ENCODE measurements at places on chromosomes 4 and X.

DNA sequence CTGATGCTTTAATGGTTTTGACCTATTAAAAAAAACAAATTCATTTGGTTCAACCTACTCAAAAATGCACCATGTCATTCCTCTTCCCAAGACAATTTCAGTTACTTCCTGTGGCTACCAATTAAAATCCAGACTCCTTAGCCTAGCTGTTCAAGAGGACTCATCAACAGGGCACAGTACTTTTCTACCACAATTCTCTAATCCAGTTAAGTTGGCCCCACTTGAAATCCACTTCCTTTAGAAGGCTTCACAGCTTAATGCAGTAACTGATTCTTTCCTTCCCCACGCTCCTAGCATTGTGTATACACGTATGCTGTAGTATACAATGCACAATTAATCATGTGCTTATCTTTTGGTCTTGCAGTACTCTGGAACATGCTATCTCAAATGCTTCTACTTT lies 129.8 kb downstream of the UGT8 start:
- DNase-seq, result no peak

GRCh38 chrX:11423362-11423818 lies 130.2 kb downstream of the AMELX start:
- no peak for DNase-seq

GRCh38 chrX:124260845-124261244 lies 71.6 kb upstream of the TEX13D start:
- no peak for DNase-seq

DNA sequence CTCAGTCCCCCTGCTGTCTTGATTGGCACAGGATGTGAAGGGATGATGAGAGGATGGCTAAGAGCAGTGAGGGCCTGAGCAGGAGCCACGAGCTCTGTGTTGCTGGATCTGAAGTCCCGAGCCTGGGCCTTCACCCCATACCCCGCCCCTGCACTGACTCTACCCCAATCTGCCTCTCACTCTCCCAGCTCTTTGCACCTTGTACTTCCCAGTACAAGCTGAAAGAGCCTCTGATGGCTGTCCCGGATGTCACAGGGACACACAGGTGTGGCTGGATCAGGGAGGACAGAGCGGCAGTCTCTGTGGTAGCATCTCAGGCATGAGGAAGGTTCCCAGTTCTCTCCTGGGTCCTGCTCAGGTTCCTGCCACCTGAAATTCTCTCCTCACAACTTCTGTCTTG lies 103.6 kb downstream of the CHIC2 start:
- no peak for DNase-seq

DNA sequence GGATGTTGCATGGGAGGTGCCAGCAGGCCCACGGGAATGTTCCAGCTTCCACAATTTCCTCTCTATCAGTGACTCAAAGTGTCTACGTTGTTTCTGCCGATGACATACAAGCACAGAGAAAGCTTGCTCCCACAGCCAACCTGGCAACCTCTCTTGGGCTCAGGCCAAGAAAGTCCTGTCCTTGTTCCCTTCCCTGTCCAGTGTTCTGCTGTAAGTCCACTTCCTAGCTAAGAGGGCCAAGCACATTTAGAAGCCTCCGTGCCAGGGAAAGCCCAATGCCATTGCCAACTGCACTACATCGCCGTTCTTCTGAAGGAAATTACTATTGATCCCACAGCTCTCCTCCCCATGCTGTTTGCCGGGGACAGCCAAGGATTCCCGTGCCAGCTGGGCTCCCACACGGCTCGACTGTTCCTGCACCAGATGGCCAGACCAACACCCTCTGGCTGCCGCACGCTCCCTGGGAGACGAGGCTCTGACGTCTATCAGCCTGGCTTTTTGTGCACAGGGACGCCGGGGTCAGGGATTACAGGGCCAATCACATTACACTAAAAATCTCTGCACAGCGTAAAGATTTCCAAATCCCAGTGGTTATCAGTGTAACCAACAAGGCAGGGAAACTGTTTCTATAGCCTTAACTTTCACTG lies 284.0 kb downstream of the BCOR start:
- DNase-seq, result no peak

GRCh38 chrX:68454476-68455150 lies 21.3 kb upstream of the OPHN1 start:
- no peak for DNase-seq

- DNase-seq, result no peak
Measured at GRCh38 chr4:156109943-156110900, 156.6 kb upstream of the CTSO start.

DNA sequence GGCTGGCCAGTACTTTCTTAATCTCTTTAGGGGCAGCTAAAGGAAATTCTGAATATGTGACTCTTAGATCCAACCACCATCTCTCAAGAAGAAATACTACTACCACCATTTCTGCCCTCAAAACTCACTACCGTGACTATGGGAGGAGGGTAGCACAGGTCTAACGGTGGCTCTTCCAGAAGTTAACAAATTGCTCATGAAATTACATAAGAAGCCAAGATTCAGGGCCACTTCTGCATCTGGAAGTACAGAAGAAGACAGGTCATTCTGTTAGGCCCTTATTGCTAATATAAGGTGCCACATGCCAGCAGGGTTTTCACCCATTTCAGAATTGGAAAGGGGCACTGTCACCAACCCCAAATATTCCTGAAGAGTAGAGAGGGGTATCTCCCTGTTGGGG lies 19.6 kb upstream of the NKRF start:
- no peak for DNase-seq

DNA sequence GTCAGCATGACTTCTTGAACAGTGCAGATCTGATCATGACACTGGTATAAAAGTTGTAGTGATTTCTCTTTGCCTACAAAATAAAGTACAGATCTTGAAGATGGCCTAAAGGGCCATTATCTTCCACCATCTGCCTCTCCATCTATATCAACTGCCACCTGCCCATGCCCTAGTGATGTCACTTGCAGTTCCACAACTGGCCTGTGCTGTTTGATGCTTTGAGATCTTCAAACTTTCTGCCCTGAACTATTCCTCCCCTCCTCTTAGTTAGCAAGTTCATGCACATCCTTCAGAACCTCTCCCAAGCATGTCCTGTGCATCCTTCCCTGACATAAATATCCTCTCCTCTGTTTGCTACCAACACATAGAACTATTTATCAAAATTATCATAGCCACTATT lies 217.0 kb downstream of the SOWAHB start:
- DNase-seq, result no peak

DNA sequence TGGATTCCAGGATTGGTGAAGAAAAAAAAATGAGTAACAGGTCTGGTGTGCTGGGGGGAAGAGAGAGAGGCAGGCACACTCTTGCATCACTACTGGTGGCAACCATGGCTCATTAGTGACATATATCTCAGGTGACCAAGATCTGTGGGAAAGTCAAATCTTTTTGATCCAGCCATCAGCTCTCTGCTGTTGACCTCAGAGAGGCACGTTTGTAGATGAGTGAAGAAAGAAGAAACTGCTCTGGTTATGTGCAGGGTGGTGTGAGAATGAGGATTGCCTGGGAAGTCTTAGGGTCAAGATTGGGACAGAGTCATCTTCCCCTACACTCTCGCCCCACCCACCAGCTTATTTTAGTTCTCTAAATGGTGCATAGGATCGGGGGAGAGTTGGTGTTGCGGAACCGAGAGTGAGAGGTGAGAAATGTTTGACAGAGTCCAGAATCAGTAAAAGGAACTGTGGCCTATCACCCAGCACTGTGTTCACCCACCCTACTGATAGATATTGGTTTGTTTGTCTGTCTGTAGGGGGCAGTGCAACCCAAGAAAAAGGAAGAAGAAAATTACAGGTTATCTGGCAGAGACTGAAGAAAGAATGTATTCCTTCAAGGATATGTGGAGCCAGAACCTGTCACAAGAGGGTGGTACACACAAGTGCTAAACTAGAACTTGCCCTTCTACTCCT lies 21.9 kb downstream of the ARMCX6 start:
- peak; percentile 39 for DNase-seq

DNA sequence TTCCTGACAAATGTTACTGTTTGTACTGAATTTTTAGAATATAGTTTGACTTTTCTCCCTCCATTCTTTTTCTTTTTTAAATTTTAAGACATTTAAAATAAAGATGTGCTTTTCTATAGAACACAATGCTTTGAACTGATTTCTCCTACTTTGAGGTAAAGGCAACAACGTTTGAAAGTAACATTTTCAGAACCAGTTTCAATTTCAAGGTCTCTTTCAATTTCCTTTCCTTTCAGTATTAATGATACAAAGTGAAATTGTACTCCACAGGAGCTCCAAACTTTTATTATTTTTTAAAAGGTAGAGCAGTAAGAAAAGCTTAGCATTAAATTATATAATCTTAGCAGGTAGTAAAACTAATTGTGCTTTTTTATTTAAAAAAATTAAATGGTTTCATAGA lies 54.9 kb downstream of the NDST4 start:
- no peak for DNase-seq

DNA sequence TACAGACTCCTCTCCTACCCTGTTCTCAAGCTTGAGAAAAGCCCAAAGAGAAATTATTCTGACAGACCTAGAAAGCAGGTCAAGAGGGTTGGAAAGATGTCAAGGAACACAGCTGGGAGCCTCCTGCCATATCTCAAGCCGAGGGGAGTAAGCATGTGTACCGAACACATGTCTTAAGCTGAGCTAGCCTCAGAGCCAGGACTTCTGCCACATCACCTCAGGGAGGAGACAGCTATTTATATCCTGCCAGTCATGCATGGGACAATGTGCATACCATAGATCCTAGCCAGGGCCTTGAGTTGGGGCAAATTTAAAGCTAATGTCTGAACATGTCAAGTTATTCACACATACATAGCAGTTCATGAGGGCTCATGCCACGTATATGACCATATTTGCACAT lies 11.8 kb downstream of the TMEM31 start:
- no peak for DNase-seq

DNA sequence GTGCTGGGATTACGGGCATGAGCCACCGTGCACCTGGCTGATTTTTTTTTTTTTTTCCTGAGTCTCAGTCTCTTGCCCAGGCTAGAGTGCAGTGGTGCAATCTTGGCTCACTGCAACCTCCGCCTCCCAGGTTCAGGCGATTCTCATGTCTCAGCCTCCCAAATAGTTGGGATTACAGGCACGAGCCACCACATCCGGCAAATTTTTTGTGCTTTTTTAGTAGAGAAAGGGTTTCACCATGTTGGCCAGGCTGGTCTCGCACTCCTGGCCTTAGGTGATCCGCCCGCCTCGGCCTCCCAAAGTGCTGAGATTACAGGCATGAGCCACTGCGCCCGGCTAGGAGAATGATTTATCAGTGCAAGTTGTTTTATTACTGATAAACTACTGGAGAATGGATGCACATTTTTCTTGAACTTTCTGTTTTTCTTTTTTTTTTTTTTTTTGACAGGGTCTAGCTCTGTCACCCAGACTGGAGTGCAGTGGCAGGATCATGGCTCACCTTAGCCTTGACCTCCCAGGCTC lies 39.7 kb upstream of the DHRSX start:
- no peak for DNase-seq

DNA sequence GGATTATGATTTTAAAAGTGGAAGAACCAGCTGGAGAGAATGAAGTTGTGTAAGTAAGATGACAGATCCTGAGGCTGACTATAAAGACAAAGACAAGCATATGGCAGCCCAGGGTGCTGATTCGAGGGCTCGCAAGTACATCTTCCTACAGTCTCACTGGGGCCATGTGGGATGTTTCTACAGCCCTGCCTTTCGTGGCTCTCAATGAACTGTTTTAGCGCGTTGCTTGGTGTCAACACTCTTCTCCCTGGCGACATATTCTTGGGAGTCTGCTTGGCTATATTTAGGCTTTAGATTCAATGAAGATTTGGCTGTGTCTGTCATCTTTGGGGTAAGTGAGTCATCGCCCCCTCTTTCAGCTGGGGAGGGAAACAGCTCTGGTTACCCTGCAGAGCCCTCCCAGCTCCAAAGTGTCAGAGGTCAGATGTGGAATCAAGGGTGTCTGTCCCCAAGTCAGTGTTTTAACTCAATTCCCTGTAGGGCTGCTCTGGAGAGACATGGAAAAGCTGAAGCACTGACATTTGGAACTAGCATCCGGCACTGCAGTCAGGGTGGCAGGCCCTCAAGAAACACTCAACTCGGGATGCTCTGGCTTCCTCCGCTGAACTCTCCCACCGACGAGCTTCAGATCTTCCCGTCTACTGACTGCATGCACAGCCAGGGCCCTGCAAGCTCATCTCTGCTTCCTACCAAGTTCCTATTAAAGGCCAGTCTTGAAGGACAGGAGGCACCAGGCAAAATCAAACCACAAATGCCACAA lies 65.7 kb downstream of the GATB start:
- DNase-seq, result no peak

- no peak for DNase-seq
Measured at GRCh38 chrX:64230123-64230970, at the start of gene ASB12. Gene ASB12, minus strand, starts transcription at chrX:64230607. Its CDS starts 4,957 bp downstream, at chrX:64225650.

- no peak for DNase-seq
Measured at GRCh38 chrX:34559325-34559724, 97.8 kb downstream of the TMEM47 start.

DNA sequence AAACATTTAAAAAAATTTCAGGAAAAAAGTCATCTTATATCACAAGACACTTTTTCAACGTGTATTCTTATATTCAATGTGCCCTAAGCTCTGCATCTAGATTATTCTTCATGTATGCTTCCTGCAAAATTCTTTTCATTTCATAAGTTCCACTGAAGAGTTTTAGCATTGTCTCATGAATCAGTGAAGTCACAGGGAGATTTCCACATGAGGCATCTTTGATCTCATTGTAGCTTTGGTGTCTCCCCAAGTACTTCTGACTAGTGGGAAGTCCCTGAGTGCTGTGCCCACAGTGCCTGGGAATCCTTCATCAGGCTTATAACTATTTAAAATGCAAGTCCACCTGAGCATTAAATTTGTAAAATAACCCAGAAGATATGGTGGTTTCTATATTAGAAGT lies 123.8 kb downstream of the MAD2L1 start:
- no peak for DNase-seq

DNA sequence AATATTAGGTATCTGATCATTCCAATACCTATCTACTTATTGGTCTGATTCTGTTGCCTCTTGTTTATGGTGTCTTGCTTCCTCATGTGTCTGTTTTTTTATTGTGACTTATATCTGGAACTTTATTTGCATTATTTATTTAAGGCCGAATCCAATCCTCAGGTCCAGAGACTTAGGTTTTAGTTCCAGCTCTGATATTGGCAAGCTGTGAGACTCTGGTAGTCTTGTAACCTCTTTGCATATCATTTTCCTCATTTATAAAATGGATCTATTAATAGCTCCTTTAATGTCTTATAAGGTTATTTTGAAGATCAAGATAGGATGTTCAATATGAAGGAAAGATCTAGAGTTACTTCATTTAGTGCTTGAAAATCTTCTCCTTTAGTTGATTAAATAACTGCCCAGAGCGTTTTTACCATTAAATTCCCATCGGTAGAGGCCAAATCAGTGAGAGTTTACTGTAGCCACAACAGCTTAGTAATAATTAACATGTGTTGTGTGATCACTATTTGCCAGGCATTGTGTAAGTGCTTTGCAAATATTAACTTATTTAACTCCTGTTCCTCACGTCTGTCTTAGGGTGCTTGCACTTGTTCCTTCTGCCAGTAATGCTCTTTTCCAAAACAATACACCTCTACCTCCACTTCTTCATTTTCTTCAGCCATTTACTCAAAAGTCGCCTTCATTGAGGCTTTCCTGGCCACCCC lies 82.2 kb downstream of the CC2D2A start:
- no peak for DNase-seq

GRCh38 chrX:638482-639131 lies 8.0 kb downstream of the SHOX start:
- DNase-seq, result no peak

GRCh38 chr4:87270825-87271224 lies 50.4 kb upstream of the KLHL8 start:
- DNase-seq, result no peak
